ENCODE measurements at places on chromosomes 6 and 20.

- no peak for DNase-seq
These were observed 10.1 kb downstream of the ZNF318 start for GRCh38 chr6:43359381-43359780.

DNA sequence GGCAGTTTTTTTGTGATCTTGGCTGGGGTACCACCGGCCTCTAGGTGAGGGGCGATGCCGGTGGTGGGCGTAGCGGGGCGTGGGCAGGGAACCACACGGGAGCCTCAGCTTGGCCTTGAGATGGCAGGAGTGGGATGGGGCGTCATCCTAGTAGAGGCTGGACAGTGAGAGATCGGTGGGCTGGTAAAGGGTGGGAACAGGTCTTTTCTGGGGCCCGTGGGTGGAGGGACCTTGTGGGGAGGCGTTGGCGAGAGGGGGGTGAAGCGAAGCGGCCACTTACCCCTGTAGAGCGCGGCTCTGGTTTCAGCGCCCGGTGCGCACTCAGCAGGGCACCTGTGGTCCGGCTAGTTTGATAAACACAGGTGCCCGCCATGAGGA, 12.0 kb downstream of the ITPR3 start:
- DNase-seq: no peak

DNA sequence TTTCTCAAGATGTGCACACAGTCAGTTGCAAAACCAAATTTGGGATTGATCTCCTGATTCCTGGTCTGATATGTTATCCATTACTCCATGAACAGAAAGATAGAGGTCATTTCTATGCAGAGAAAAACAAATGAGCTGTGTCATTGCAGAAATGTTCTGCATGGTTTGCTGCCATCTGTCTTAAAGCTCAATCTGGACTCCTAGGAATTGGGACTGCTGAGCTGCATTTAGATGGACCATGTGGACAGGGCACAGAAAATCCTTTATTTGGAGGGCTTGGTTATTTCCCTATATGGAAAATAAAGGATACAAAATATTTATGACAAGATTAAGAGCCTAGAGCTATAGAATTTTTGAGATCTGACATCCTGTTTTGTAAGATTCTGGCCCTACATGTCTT, 91.3 kb downstream of the ADGRB3 start:
- no peak for DNase-seq

DNA sequence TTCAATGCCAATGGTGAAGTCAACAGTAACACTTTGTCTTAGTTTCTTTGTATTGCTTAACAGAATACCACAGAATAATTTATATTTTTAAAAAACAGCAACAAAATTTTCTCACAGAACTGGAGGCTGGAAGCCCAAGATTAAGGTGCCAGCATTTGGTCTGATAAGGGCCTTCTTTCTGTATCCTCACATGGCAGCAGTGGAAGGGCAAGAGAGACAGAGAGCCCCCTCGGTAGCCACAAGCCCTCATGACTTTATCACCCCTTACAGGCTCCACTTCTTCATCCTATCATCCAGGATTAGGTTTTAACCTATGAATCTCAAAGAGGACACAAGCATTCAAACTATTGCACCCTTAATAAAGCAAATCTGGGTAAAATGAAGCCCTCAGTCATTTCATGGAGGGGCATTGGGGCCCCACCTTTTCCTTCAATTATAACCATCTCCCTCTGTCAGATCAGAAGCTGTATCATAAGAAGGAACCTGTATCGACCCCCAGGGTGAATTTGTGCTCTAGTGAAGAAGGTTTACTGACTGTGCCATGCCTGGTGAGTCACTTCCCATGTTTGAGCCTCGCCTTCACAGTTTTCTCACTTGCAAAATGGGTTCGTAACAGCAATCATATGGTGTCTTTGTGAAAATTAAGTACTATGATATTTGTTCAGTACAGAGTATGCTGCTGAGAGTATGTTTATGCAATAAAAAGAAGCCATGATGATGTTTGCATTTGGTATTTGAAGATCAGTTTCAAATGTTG, 178.2 kb downstream of the LRFN2 start:
- DNase-seq: no peak

GRCh38 chr6:53822401-53823125, 27.8 kb downstream of the LRRC1 start:
- DNase-seq: no peak

- peak; percentile 35 for DNase-seq
These were observed 78.8 kb upstream of the RALY start for GRCh38 chr20:33914919-33915318.

GRCh38 chr6:138104618-138105213, 2.5 kb downstream of the PERP start:
- DNase-seq: no peak

- DNase-seq: no peak
These were observed 174.0 kb upstream of the QKI start for GRCh38 chr6:163240556-163240955.

DNA sequence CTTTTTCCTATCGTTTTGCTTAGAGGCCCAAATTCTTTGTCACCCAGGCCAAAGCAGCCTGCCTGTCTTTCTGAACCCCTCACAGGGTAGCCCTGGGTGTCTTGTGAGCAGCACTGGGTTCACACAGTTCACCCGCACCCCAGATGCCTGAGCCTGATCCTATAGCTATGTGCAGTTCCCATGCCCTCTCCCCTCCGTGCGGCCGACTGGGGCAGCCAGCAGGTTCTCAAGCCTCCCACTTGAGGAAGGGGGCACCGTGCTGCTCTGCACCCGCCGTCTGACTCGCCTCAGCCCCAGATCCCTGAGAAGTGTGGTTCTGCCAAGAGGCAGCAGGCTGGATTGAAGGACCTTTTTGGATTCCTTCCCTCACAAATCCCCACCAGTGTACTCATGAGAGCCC, 89.0 kb downstream of the PSMB1 start:
- no peak for DNase-seq

DNA sequence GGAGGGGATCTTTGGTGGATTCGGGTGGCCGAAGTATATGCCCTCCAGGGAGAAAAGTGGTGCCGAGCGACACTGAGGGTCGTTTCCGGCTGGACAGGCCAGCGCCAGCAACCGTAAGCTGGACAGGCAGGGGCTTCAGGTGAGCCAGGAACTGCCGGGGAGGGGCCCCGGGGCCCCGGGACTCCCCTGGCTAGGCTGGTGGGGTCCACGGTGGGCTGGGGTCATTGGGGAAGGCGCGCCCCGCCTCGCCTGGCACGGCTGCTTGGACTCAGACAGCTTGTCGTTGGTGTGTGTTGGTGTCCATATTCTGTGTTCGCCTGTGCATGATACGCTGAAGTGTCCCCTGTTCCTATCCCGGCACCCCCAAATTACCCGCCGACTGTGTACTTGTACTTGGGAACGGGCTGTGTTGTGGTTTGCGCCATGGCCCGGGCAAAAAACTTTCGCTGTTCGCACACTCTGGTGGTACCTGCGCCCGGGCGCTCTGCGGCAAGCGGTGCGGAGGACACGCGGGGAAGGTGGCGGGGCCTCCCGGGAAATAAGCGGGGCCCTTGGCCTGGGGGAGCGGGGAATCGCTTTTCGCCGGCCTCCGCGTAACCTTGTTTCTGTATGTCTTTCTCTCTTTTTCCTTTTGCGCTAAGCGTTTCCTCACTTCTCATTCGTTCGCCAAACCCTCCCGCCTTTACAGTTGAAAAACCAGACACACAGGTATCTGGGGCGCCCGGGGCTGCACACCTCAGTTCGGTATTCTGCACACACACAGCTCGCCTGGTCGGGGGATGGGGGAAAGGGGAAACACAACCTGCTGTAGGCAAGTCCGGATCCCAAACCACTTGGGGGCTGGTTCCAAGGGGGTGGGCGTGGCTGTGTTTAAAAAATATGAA, 3.2 kb downstream of the GNAS start:
- DNase-seq: no peak

DNA sequence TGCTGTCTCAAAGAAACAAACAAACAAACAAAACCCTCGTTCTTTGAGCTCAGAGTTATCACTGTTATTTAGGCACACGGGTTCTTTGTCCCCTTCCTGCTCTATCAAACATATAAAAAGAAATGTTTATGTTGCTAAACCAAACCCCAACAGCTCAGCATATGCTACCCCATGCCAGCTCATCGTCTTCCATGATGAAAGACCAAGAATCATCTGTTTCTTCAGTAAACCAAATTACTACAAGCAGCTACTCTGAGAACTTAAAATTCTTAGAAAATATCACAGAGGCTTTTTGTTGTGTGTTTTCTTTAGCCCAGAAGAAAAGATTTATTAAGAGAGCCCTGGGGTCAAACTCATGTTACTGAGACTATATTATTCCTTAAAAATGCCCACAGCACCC, 4.7 kb downstream of the TRERF1 start:
- DNase-seq: no peak
